ENCODE measurements at places on chromosomes 1 and 21. TPM values are rescaled to one million over a fixed set of nuclear protein-coding genes. Genes with fewer than 3 reads are reported as not detected.

GRCh38 chr1:19462781-19463503 lies 22.4 kb downstream of the CAPZB start:
- peak; percentile 67 for DNase-seq

The DENND2C gene
- 0.28 TPM for polyA plus RNA-seq

The GLMP gene
- 27.2 TPM for polyA plus RNA-seq

The OPTC gene
- not detected for polyA plus RNA-seq

GRCh38 chr1:177174921-177175634 lies 4.3 kb downstream of the BRINP2 start:
- DNase-seq, result no peak

All from immature natural killer cell (primary cell).